Large intestine (tissue), 12 donors: ENCODE measurements at places on chromosomes 3 and 15. TPM values are rescaled to one million over a fixed set of nuclear protein-coding genes. Genes with fewer than 3 reads are reported as not detected.

GRCh38 chr3:94395851-94396250 is 333.0 kb downstream of the NSUN3 start:
- DNase-seq, result no peak

The CALML4 gene
- 170 TPM for polyA plus RNA-seq

DNA sequence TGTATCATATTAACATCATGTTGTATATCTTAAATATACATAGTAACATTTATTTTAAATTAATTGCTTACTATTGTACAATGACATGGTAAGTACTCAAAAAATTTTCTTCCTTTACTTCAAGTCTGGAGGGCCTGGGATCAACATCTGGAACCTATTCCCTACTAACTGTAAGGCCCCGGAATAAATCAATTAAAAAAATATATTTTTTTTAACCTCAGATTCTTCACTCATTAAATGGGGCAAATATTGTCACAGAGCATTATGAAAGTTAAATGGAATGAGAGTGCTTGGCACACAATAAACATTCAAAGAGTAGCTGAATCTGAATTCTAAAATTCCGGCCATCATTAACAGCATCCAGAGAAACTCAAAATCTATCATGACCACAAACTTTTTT is 16.5 kb downstream of the GSK3B start:
- DNase-seq, result no peak

- DNase-seq, result no peak
These were observed 366.0 kb upstream of the TBL1XR1 start for GRCh38 chr3:177563243-177563780.

The HTR3E gene
- 0.03 TPM for polyA plus RNA-seq

GRCh38 chr15:45795440-45796069 is 160.7 kb downstream of the SQOR start:
- peak; percentile 40 for DNase-seq

GRCh38 chr15:69750253-69750652 is 297.6 kb downstream of the RPLP1 start:
- DNase-seq, result no peak

DNA sequence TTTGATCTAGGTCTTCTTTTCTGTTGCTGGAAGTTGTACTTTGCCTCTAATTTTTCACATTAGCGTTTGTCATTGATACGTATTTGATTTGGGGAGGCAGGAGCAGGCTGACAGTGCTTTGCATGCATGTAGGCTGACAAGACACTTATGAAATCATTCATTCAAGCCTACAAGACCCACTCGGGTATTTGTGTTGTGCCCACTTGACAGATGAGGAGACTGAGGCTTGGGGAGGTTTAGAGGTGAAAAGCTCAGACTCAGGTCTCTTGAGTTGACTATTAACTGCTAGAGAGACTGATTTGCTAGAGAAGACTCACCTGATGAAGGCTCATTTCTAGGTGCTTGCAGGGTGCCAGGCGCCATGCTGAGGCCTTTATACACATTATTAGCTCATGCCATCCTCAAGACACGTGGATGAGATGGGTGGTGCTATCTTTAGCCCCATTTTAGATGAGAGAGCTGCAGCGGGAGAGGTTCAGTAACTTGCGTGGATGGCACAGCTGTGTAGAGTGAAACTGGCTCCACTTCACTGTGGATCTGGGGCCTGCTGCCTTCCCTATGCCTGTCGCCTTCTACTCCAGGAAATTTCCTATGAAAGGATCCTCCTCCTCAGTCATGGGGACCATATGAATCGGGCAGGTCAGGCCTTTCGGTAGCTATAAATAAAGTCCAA is 192.7 kb downstream of the ITPR1 start:
- DNase-seq, result no peak

The CYP19A1 gene
- 8.3 TPM for polyA plus RNA-seq

The IGDCC3 gene
- polyA plus RNA-seq, result 1.6 TPM

DNA sequence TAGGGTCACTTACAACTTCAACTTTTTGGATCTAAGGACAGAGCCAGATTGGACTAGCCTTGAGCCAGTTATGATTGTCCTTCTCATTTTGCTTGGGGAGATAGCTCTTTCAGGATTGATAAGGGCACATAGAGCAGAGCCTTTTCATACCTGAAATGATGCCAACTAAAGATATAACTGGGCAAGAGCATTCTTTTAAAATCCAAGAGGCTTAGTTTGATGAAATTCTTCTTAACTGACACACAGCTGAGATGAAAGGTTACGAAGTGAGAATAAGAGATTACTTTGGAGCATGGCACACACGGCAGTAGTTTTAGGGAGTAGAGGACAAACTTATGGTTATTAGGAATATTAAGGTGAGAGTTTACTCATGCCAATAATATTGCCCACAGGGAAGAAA is 12.7 kb downstream of the CD200 start:
- DNase-seq, result no peak

- no peak for DNase-seq
These were observed 213.8 kb upstream of the STAC start for GRCh38 chr3:36166477-36166876.

DNA sequence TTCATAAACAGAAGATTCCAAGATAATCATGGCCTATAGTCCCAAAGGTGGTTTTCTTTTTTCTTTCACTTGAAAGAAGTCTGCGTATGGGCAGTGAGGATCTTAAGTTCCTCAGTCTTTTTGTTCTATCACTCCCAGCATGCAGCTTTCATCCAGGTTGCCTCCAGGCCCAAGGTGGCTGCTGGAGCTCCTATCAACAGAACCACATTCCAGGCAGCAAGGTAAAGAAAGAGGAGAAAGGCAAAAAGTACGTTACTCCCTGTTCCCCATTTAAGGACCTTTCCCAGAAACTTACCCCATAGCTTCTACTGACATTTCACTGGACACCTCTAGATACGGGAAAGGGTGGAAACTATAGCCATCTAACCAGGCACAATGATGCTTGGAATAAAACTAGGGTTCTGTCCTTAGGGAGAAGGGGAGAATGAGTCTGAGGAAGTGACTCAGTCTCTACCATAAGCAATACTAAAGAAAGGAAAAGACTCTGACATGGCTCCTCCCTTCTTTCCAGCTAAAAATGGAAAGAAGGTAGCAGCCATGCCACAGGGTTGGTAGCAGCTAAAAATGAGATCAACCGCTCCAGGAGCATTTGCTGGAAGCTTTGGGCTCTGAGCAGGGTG is 313.9 kb upstream of the NR2E3 start:
- DNase-seq, result no peak

- no peak for DNase-seq
These were observed 151.9 kb upstream of the FEZF2 start for GRCh38 chr3:62525281-62525680.

- DNase-seq, result peak; percentile 90
These were observed at the start of gene CRYBG3 for GRCh38 chr3:97821774-97822358. Gene CRYBG3, plus strand, starts transcription at chr3:97822011. Its CDS starts 196 bp downstream, at chr3:97822207.

DNA sequence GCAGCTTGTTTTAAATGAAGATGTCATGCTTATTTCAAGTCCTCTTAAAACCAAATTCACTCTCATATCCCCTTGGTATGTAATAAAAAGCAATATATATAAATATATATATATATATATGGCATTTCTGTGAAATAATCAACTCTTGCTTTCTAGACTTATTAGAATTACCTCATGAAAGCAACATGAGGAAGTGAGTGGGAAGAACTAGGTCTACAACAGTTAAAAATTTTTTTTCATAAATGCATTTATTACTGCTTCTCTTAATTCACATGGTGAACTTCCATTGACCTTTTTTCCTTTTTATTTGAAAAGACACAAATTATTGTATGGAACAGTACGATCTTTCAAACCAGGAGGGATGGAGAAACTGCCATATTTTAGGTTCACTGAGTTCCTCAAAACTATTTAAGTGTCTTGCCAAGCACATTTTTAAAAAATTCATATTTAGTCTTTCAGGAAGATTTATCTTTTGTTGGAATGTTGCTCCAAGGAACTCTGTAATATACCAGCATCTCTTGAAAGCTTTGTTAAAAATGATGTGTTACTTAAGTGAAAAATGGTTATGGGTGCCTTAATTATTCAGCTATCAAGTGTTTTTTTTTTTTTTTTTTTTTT is 185.2 kb downstream of the GHSR start:
- no peak for DNase-seq

GRCh38 chr3:42612928-42613327 is 12.4 kb downstream of the NKTR start:
- no peak for DNase-seq

DNA sequence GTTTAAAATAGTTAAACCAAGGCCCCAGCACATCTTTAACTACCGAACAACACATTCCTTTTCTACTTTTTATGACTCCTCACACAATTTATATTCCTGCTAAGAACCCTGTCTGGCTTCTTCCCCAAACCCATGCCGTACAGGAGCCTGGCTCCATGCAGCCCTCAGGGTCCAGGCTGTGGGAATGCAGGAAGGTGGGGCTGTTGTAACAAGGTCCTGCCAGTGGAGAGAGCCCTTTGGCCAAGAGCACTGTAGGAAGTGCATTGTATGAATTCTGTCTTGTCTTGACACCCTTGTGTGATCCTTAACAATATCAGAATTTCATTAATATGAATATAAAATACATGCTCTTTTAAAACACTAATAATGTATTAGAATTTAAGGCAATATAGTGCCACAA is 563.8 kb downstream of the TBL1XR1 start:
- no peak for DNase-seq

The LRRC31 gene
- 11.4 TPM for polyA plus RNA-seq

The PARP3 gene
- 17.1 TPM for polyA plus RNA-seq

- DNase-seq, result no peak
These were observed 106.1 kb downstream of the FILIP1L start for GRCh38 chr3:100008081-100008698.

DNA sequence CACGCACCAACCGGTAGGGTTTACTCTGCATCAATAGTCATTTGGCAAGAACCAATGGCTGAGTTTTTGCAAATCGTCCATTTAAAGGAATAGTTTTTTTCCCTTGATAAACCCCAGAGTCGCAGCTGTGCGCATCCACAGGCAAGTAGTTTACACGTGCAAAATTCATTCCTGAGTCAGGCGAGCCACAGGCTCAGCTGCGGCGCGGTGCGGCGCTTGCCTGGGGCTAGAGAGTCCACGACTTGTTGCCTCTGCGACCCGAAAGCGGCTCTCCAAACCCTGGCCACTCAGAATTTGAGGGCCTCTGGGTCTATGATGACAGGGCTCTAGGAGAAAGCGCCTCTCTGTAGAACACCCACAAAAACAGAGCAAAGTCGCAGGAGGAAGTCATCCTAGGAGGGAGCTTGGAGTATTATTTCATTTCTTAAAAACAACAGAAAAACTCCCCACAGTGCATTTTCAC is 36.7 kb downstream of the ZIC4 start:
- DNase-seq, result no peak

DNA sequence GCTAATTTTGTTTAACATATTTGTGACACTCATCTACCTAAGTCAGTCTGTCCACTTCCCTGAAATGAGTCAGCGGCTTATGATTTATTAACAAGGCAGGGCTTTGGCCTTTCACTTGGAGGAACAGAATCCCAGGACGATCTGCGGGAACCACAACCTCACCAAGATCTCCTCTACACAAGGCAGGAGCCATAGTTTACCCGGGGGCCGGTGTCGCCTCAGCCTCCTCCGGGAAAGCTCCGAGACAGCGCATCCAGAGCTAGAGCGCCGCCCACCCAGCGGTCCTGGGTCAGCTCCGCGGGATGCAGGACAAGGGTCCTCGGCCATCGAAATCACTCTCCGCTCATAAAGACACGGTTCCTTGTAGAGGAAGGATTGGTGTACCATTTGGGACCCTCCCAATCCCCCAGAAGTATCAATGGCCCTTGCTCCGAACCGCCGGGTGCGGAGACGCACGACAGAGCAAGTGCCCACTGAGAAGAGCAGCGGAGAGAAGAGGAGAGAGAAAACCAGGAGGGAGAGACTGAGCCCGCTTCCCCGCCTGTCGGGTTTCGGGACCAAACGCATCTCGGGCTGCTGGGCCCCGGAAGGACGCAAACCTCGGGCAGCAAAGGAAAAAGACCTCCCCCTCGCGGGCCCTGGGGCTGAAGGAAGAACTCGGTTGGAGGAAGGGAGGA is 13.1 kb upstream of the ALCAM start:
- no peak for DNase-seq

- DNase-seq, result peak; percentile 83
These were observed 626 bp upstream of the GPR176 start for GRCh38 chr15:39920510-39921273.

- DNase-seq, result no peak
These were observed 139.5 kb upstream of the HACD2 start for GRCh38 chr3:123724306-123724705.

DNA sequence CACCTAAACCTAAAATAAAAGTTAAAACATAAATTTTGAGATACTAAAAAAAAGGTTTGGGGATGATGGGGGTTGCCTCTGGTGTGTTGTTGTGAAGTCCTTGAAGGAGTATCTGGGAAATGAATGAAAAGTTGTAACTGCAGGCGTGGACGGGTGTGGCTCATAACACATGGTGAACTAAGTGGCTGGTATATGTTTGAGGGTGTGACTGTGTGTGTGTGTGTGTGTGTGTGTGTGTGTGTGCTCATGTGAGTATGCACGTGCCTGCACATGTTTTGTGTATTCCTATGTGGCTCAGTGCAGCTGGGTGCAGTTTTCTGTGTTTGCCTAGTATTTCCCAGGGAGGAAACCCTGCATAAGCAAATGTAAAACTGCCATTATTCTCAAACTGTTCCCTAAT is 229.9 kb upstream of the TRIM42 start:
- DNase-seq, result no peak

The CCRL2 gene
- polyA plus RNA-seq, result 11.3 TPM
